ENCODE measurements at places on chromosomes 6 and 20.
A peak's percentile ranks its signal among the peaks of the same experiment; 100 is the strongest.

- DNase-seq: no peak
These were observed 25.1 kb upstream of the ENPP1 start for GRCh38 chr6:131782764-131783163.

GRCh38 chr6:96502915-96503314 lies 18.7 kb upstream of the UFL1 start:
- no peak for DNase-seq

GRCh38 chr6:35192301-35192860 lies 21.4 kb upstream of the SCUBE3 start:
- DNase-seq: no peak

DNA sequence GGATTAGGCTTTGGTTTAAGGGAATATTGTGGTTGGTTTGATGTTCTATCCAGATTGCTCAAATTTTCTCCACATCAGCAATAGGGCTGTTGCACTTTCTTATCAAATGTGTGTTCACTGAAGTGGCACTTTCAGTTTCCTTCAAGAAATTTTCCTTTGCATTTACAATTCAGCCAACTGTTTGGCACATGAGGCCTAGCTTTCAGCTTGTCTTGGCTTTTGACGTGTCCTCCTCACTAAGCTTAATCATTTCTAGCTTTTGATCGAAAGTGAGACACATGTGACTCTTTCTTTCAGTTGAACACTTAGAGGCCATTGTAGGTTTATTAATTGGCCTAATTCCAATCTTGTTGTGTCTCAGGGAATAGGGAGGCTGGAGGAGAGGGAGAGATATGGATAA lies 104.8 kb downstream of the FLRT3 start:
- no peak for DNase-seq

DNA sequence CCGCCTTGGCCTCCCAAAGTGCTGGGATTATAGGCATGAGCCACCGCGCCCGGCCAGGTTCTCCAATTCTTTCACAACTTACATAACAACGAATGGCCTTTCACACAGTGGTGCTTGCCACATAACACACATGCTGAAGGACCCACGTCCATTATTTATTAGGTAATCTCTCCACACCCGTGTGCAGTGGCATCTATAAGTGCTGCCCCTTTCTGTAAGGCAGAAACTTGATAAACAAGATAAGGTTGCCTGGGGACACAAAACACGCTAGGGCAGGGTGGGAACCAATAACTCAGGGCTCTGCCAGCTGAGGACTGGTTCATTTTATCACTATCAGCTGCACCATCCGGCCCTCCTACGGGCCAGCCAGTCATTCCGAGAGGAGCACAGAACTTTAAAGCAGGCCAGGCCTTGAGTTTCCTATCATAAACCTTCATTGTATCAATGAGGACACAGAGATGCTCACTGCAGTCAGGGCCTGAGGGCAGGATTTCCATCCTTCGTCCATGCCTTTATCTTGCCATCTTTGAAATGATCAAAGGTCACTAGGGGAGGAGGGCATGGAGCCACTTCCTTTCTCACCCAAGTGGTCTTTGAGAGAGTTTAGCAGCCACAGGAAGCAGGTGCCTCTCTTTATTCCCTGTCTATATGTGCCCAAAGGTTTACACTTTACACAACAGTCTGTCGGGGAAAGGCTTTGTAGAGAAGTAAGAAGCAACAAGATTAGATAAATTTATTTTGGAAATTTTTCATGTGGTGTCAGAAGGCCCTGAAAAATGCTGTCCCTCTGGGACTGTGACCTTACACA lies 37.6 kb downstream of the GPLD1 start:
- no peak for DNase-seq

DNA sequence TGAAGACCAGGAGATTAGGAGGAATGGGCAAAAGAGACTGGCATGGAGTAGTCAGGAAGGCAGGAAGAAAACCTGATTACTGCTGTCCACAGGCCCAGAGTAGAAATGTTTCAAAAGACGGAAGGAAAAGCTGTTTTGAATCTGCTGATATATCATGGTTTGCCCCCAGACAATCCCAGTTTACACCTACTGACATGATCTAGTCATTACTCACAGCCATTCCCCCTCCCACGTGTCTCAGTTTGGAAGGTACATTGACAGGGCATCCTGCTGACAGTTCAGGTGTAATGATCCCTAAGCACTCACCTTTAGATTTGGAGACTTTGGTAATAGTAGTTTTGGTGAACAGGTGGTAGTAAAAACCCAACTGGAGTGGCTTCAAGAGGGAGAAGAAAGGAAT lies 9.8 kb upstream of the TXNDC5 start:
- DNase-seq: no peak

DNA sequence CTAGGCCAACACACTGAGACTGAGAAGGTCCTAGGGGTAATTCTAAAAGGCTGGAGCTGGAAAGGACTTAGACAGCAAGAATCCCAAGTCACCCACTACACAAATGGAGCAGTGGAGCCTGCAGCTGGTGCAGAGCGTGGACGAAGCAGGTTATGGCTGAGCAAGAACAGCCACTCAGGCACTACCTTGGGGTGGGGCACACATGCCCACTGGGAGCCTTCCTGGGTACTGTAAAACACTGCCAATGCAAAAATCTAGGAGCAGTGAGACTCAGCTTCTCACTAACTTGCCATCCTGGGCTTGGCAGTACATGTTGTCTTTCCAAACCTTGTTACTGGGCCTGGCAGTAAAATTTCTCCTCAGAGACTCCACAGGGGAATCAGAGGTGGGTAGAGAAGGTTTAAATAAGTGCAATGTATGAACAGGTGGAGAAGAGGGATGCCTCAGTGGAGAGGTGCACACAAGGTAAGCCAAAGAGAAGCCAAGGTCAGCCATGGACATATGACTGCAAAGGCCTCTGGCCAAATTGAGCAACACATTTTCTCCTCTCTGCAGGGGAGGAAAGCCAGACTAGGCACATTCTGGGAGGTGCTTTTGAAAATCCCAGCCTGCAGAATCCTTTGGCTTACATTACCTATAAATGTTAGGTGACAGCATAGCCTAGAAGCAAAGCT lies 105.6 kb downstream of the TNFRSF21 start:
- DNase-seq: no peak

GRCh38 chr6:110705543-110705942 lies 109.7 kb downstream of the CDK19 start:
- DNase-seq: no peak

- no peak for DNase-seq
These were observed 21.2 kb downstream of the ROMO1 start for GRCh38 chr20:35720165-35721123.

GRCh38 chr6:43125119-43125518 lies 46.0 kb upstream of the SRF start:
- DNase-seq: no peak

- DNase-seq: no peak
These were observed 84.4 kb downstream of the WASF1 start for GRCh38 chr6:110095101-110095500.

- no peak for DNase-seq
These were observed 101.8 kb upstream of the COL21A1 start for GRCh38 chr6:56349194-56349593.

DNA sequence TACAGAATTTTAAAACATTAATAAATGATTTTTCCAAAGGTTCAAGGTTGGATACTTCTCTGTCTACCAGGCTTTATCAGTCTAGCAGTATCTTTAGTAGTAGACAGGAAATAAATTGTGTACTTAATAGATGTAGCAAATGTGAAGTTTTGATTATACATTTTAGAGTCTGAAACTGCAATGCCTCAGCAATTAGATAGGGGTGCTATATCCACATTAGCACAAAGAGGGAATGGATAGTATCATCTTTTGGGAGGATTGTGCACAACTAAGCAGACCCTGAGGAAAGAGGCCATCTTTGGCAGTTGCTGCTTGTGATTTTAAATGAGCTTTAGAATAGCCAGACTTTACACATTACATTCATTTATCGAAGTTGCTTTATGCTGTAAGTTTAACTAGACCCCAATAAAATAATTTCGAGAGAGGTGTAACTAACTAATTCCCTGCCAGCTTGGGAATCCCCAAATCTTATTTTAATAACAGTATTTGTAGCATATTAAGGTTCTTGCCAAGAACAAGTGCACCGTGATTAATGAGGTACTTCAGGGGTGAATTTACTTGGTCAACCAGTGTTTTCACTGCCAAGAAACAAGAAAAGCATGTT lies 2.8 kb downstream of the KCNQ5 start:
- no peak for DNase-seq

- DNase-seq: peak; percentile 25
These were observed at the start of gene EYA4 for GRCh38 chr6:133241086-133241900. Gene EYA4 (plus strand): TSS chr6:133241357. CDS start chr6:133274781, 33,424 bp downstream.

- DNase-seq: no peak
These were observed 14.3 kb upstream of the SPO11 start for GRCh38 chr20:57315083-57315975.

GRCh38 chr6:105568751-105569150 lies 165.9 kb upstream of the PREP start:
- DNase-seq: no peak

DNA sequence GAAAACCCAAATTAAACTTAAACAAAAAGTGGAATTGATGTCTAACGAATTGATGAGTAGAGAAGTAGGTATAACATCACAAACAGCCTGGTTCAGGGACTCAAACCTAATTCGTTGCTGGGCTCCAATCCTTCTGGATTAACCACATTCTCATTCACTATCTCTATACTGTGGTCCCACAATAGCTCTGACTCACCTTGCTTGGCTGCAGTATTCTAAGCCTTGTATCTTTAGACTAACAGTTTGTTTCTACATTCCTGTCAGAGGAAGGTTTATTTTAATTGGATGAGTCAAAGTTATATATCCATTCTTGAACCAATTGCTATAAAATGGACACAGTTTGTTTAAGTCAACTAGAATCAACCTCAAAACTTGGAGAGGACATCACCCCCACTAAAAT lies 530.5 kb upstream of the PTCHD4 start:
- no peak for DNase-seq

GRCh38 chr6:54236984-54237383 lies 71.3 kb upstream of the TINAG start:
- DNase-seq: no peak

GRCh38 chr6:88804701-88805100 lies 158.7 kb downstream of the RNGTT start:
- DNase-seq: no peak

DNA sequence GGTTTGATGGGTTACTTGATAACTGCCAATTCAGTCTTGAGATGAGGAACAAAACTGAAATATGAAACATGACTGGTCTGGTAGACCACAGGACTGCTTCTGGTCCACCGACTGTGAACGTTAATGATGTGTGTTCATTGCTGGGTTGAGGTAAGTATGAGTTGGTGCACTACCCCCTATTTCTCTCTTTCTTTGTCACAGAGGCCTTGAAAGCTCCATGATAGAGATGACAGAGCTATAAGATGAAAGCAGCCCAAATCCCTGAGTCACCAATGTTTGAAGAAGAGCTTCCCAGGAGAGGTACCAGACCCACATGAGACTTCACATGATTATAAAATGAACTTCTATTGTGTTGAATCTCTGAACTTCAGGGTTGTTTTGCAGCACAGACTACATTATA lies 555.5 kb downstream of the PTPRT start:
- no peak for DNase-seq

DNA sequence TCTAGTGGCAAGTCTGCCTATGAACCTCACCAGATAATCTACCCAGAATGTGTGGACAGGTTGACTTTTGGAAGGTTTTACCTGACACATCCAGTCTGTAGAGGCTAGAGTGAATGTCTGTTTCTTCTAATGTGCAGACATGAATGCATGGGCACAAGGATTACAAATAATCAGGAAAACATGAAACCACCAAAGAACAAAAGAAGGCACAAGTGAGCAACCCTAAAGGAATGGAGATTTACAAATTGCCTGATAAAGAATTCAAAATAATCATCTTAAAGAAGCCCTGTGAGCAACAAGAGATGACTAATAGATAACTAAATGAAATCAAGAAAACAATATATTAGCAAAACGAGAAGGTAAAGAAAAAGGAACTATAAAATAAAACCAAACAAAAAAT lies 876.1 kb upstream of the ADGRB3 start:
- DNase-seq: no peak

DNA sequence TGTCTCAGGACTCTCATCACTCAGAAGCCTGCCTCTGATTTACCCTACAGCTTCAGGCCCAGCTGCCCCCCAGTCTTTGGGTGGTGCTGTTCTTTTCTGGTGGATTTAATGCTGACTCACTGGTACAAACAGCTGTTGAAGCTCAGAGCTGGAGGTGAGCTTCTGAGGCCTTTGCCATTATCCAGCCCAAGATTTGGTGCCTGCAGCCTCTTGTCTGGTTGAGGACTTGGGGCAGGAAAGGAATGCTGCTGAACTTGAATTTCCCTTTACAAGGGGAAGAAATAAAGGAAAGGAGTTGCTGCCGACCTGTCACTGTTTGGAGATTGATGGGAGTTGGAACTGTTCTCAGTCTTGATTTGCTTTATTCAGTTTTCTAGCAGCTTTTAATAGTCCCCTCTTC lies 19.8 kb downstream of the ABCF1 start:
- no peak for DNase-seq

- no peak for DNase-seq
These were observed 16.2 kb downstream of the GABRR2 start for GRCh38 chr6:89298680-89299465.

DNA sequence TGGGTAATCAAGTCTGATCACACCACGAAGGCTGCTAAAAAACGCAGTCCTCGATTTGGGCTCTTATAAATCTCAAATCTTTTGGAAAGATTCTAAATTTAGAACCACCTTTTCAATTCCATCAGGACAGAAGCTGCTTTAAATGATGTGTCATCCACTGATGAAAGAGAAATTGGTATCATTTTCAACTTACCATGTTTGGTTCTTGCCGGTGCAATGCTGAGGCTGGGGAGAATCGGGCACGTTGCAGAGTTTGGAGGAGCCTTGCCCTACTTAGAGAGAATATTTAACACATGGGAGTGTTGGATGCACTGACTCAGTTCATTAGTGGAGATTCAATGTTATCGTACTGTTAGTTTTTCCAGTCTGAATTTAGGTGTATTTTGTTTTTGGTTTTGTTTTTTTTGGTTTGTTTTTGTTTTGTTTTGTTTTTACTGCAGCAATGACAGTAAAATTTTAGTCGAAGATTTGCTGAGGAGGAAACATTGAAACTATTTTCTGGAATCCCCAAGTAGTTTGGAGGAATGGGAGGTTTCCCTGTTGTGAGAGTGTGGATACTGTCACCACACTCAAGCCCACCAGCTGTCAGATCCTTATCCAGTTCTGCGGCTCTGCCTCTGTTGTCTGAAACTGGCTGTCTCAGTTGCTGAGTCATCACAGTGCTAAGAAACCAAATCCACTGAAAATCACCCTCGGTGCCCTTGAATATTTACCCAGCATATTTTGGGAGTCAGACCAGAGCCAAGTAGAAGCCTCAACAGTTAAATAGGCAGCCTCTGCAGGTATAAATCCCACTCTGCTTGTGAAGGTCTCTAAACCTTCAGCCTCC lies 497.0 kb downstream of the BTBD3 start:
- DNase-seq: no peak

- no peak for DNase-seq
These were observed 70.5 kb upstream of the ADTRP start for GRCh38 chr6:11848852-11849731.

- no peak for DNase-seq
These were observed 79.1 kb downstream of the OGFRL1 start for GRCh38 chr6:71367756-71368155.

- no peak for DNase-seq
These were observed 6.4 kb downstream of the C20orf96 start for GRCh38 chr20:284172-284571.

Data from mesothelial cell of epicardium (in vitro differentiated cells).